ENCODE measurements at places on chromosomes 13 and 19.

DNA sequence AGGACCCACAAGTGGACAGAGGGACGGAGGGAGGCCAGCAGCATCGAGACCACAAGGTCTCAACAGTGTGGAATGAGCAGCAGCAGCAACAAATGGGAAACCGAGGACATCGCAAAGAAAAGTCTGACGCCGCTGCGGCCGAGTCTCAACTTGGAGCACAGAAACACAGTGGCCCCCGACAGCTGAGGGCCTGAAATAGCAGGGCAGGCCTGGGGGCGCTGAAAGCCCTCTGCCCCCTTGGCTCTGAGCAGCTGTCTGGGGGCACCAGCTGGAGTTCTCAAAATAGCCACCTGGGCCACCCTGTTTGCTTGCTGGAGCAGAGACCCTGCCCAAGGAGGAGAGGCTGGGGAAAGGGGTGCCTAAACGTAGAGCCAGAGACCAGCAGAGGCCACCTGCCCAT is 5.9 kb upstream of the ISYNA1 start:
- DNase-seq = no peak

DNA sequence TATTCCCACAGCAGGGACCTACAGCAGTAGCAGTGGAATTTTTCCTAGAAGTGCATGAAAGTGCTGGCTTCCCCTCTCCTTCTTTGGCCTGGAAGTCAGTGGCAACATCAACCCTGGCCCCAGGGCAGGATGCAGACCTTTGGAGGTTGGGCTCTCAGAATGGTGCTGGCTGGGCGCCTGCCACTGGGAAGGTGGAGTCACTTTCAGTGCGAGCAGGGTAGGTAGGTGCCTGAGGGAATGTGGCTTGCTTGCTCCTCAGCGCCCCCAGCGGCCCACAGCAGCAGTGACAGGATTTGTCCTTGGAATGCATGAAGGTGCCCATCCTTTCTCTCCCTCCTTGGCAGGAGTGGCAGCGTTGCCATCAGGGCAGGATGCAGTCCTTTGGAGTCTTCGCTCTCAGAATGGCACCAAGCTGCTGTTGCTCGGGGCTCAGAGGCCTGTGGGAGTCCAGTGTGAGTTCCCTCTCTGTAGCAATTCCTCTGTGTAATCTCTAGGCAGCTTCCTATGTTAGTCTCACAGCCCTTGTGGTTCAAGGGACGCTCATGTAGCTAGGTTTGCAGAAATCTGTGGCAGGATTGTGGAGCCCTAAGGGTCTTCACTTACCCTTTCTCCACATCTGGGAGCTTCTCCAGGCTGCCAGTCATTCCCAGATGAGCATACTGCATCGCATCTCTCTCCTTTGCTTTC is 354.4 kb upstream of the DACH1 start:
- DNase-seq = no peak

GRCh38 chr13:108927615-108928014 is 298.2 kb downstream of the MYO16 start:
- no peak for DNase-seq

- DNase-seq = no peak
Measured at GRCh38 chr19:39032063-39032918, at the start of gene FBXO27. Gene FBXO27 (minus strand): TSS chr19:39032549. CDS start chr19:39032227, 322 bp downstream.

DNA sequence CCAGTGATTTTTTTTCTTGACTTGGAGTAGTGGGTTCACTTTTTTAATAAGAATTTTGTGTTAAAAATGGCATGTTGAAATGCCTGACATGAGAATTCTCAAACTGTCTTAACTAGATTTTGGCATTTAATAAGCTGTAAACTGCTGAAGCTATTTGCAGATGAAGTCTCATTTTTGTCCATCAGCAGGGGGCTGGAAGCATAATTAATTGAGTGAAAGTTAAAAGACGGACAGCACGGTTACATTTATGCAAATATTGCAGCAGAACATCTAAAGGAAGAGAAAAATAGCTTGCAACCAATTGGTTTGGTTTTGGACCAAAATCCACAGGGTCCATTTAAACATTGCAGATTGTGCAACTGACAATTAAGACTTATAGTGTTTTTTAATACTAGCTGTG is 837.3 kb upstream of the KLHL1 start:
- no peak for DNase-seq

DNA sequence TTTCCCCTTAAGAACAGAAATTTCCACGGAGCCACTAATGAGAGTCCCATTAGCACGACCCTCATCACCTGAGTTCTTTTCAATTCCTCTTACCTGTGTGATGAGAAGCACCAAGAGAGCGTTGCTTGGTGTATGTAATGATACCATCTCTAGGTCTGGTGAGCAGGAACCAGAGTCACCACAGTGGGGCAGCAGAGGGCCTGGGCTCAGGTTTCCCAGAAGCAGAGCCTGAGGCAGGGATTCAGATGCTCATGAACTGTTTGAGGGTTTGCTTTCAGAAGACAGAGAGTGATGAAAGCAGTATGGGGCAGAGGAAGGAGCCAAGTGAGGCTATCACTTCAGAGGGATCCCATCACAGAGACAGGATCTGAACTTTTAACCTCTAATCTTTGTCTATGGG is 3.1 kb upstream of the PTPRH start:
- peak; percentile 31 for DNase-seq

DNA sequence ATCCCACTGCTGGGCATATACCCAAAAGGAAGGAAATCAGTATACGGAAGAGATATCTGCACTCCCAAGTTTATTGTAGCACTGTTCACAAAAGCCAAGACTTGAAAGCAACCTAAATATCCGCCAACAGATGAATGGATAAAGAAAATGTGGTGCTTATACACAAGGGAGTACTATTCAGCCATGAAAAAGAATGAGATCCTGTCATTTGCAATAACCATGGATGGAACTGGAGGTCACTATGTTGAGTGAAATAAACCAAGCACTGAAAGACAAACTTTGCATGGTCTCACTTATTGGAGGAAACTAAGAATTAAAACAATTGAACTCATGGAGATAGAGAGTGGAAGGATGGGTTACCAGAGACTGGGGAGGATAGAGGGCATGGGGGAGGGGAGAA is 6.5 kb upstream of the SIGLEC14 start:
- no peak for DNase-seq

GRCh38 chr13:21324803-21325202 is 134.3 kb downstream of the ZDHHC20 start:
- no peak for DNase-seq

DNA sequence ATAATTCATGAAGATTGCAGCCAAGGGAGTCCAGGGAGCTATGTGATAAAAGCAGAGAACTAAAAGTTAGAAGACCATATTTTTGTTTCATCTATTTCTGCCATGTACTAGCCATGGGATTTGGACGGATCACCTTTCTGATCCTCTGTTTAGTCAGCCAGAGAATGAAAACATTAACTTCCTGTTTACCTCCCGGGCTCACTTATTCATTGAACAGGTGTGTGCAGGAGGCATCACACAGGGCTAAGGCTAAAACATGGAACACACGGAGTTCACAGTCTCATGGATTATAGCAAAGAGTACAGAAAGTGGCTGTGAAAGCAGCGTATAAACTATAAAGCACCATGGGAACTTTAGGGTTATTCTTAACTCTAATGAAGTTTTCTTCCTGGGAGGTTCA is 96.8 kb downstream of the GPR12 start:
- DNase-seq = no peak

- no peak for DNase-seq
Measured at GRCh38 chr13:36082396-36082795, 48.8 kb downstream of the DCLK1 start.

GRCh38 chr13:47480121-47480520 is 521.0 kb downstream of the SUCLA2 start:
- no peak for DNase-seq

GRCh38 chr19:5407356-5407755 is 47.9 kb upstream of the ZNRF4 start:
- no peak for DNase-seq

DNA sequence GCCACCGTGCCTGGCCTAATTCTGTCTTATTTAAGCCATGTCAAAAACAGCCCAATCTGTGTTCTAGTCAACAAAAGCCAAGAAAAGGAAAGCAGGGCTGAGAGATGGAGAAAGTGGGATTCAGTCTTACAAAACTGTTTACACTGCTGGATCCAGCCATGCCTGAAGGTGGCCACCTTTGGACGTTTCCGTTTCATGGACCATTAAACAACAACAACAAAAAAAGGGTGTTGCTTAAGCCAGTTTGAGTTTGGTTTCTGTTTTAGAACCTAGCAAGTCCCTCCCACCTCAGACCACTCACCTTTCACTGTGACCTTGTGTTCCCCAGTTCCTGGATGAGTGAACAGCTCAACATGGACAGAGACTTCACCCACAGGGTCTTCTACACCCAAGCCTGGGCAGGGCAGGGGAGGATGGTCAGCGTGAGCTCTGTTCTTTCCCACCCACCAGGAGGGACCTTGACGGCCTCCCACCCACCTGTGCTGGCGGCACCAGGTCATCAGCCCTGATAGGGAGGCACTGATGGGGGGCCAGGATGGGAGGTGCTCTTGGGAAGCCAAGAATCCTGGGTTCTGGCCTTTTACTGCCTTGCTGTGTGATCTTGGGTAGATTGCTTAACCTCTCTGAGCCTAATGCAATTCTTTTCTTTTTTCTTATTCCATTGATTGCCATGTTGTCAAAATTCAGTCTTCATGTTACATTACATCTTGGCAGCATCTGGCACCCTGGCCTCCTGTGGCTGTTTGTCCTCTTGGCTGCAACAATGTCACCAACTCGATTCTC is 56.2 kb downstream of the COLGALT1 start:
- no peak for DNase-seq

GRCh38 chr13:51542346-51543242 is 41.7 kb upstream of the WDFY2 start:
- DNase-seq = no peak

DNA sequence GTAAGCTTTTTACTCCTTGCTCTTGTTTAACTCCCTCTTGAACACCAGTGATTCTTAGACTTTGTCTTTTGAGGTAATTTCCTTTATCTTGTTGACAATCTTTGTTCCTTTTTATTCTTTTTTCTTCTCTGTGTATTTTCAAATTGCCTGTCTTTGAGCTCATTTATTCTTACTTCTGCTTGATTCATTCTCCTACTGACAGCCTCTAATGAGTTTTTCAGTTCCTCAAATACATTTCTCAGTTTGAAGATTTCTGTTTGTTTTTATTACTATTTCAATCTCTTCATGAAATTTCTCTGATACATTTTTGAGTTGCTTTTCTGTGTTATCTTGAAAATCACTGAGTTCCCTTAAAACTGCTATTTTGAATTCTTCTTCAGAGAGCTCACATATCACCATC is 154.1 kb downstream of the ATP8A2 start:
- DNase-seq = no peak

DNA sequence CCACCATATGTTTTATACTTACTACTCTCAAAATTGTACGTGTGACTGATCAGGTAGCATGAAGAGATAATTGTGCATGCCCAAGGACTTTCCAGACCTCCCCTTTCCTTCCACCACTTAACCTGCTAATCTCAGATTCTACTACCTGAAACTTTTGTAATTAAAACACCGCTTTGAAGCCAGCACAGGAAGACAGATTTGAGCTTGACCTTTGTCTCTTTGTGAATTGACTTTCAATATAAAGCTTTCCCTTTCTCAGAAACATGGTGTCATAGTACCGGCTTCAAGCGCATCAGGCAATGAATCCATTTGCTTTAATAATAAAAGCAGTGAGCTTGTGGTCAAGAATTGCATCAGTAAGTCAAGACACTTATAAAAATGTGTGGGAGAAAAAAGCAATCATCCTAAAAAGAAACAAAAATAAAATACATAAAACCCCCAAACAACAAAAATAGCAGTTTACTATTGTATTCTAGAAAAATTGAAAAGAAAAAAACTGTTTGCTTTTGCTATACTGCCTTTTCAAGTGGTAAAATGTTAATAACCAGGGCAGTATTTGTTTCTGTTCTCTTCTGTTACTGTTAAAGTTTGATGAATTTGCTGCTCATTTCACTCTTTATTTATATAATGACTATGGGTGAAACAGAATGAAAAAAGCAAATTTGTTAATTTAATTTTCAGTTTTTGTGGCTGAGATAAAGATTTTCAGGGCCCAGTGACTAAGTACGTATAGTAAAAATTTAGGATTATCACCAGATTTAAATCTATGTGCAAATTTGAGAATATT is 2075.3 kb downstream of the PCDH9 start:
- DNase-seq = no peak

Measured in effector memory CD8-positive, alpha-beta T cell (primary cell).